ENCODE measurements at places on chromosomes 2 and 18.

DNA sequence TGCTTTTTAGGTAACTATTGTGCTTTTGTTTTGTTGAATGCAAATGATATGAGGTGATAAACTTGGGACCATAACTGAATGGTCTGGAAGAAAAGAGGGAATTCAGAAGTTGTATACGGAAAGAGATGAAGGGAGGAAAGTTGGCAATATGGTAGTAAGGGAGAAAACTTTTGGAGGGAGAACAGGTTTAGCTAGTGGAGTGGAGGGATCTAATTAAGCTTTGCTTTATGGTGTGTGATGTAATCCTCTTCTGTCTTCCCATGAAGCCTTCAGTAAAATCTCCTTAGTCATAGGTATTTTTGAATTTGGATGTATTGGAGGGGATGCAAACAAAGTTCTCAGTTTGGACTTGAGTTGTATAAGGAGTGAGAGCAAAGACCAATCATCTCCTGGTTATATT, 20.2 kb upstream of the RAB10 start:
- DNase-seq, result no peak

DNA sequence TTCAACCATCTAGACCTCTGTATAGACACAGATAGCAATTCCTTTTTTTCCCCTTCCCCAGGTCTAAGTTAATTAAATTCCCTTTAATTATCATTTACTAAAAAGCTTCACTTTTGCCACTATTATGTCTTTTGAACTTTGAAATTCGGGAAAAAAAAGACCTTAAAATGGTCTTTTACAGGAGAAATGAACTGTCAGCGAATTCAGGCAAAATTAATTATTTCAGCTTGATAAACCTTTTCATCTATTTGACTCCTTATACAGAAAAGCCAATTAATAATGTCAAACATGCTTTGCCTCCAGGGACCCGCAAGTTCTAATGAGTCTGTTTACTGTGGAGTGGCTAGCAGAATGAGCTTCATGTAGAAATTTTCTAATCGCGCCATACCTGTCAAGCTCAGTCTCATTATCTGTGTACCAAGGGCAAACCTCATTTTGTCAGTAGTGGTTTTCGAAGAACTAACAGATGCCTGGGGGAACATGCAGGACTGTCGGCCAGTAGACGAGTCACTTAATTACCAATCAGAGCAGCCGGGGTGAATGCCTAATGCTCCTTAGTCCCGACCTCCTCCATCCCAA, 287.7 kb downstream of the INSIG2 start:
- DNase-seq, result no peak

DNA sequence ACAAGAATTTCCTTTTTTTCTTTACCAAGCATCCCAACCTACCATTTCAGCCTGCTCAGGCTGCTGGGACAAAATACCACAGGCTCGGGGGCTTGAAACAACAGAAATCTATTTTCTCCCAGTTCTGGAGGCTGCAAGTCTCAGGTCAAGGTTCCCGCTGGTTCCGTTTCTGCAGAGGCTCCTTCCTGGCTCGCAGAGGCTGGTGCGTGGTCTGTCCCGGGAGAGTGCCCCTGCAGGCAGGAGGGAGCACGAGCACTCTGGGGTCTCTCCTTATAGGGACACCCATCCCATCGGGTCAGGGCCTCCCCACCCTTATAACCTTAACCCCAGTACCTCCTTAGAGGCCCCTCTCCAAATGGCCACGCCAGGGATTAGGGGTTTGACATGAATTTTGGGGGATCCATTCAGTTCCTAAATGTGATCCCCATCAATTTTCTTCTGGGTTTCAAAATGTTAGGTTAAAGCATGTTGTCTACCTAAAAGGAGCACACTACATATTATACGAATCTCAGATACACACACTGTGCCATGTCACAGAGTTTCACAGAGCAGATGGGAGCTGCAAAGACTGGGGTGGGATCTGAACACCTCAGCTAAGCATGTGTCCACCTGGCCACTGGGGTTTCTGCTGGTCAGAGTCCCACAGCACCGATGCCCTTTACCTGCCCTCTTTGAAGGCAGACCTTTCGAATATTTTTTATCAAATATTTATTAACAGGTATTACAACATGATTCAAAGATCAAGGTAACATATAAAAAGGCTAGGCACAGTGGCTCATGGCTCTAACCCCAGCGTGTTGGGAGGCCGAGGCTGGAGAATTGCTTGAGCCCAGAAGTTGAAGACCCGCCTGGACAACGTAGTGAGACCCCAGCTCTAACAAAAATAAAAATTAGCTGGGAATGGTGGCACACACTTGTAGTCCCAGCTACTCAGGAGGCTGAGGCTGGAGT, 17.6 kb upstream of the ADI1 start:
- no peak for DNase-seq

- DNase-seq, result peak; percentile 34
Measured at GRCh38 chr18:2906704-2907549, 60.1 kb downstream of the EMILIN2 start.

DNA sequence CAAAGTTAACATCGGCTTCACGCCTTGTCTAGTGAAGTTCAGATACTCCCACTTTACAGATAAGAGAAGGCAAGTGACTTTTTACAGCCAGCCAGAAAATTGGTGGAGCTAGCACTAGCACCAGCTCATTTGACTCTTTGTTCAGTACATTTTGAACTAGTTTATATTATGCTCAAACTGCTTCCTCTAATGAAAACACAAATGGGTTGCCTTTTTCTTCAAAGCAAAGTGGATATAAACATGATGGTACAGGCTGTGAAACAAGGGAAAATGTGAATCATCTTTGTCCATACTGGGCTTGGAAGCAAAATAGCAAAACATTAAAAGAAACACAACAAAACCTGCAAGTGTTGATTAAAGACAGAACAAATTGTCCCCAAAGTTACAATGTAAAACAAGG, 99.6 kb upstream of the LHCGR start:
- DNase-seq, result no peak
